ENCODE measurements at places on chromosomes 6 and 20.
A peak's percentile ranks its signal among the peaks of the same experiment; 100 is the strongest.

- DNase-seq, result no peak
Observed at GRCh38 chr6:67112120-67112519, 1405.1 kb upstream of the EYS start.

DNA sequence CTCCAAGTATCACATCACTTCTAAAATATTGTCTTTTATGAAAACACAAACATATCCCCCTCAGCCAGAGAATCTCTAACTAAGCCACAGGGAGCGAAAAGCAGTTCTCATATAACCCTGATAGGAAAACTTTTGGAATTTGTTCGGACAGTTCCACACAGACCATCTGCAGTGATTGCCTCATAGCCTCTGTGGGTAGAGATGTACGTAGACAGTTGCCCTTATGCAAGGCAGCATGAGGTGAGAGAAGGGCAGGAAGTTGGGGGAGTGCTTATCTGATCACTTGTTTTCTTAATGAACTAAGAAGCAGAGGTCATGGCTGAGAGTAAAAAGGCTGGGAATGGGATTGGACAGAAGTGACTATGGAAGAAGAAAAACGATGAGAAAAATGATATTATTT lies 39.6 kb downstream of the SLC23A2 start:
- DNase-seq, result peak; percentile 99

GRCh38 chr20:61567204-61567603 lies 315.1 kb downstream of the CDH4 start:
- peak; percentile 45 for DNase-seq

DNA sequence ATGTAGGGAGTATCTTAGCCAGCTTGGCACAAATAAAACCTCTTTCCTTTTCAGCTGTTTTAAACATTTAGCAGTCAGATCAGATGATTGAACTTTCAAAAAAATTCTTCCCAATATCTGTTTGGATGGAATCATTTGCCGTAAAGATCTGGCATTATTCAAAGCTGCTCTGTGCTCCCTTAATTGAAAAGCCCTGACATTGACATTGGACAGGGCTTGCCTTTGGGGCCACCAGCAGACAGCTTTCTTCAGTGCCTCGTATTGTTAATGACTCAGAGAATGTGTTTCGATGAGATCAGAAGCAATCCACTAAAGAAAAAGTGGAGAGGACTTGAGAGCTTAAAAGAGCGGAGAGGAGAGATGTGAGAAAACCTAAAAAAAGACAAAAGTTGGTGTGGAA lies 343.5 kb downstream of the NRN1 start:
- no peak for DNase-seq

DNA sequence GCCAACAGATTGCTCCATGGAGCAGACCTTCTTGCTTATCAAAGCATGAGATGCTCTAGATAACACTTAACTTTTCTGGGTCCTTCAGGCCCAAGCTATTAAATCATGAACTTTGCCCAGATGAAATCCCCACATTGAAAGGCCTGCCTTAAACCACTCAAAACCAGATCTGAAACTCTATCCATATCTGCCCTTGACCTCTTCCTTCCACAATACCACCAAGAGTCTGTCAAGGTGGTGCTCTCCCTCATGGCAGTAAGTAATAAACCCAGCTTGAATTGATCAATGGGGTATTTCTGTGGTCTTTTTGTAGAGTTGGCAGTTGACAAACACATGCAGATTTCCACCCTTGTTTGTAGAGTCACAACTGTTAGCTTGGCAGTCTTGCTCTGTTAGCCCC lies 135.5 kb downstream of the ISM1 start:
- no peak for DNase-seq
